ENCODE measurements at places on chromosomes 2 and 18.

- no peak for DNase-seq
These were observed 58.0 kb downstream of the TMEM163 start for GRCh38 chr2:134660626-134661402.

DNA sequence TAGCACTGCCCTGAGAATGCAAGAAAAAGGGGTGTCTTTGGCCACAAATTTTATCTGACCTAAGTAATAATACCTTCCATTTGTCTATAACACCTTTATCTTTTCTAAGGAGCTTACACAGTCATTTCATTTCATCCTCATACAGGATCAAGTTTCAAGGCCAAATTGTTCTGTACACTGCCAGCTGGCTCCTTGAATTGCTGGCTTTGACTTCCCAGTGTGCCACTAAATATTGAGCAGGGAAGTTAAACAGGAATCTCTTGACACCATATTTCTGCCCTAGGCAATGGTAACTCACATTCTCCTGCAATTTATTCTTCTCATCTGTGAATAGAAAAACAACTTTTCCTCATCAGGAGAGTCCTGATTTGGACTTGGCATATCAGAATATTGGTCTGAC is 195.1 kb upstream of the LRP1B start:
- DNase-seq, result no peak

GRCh38 chr2:136116813-136117390 is 1.0 kb downstream of the CXCR4 start:
- peak; percentile 21 for DNase-seq

DNA sequence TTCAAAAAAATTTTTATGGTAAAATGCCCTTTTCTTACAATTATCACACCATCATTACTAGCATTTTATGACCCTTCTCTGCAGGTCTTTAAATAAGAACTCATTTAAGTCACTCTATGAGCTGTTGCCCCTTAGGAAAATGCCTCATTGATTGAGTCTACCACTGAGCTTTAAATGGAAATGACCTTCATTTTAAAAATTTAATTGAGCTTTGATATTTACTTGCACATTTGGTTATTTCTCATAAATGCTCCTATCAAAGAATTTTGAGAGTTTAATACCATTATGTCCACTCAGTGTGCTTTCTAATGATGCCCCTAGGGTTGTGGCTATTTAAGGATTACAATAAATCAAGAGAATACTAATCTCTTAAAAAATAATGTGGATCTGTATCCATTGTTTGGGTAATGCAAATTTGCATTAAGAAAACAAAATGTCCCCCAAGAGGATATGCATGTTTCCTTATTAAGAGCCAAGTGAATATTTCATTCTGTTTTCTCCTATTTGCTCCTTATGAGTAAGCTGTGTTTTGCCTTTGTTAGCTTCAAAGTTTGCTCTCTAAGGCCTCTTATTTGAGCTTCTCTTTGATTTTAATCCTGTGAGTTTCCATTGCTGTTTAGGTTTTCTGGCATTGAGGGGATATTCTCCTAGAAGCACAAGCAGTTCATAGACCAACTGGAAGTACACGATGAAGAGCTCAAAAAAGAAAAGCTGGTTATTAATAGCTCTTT is 69.8 kb downstream of the CERS6 start:
- no peak for DNase-seq

- DNase-seq, result no peak
These were observed 154.1 kb upstream of the CDH19 start for GRCh38 chr18:66757946-66758345.

- no peak for DNase-seq
These were observed 176.6 kb upstream of the NRXN1 start for GRCh38 chr2:51208521-51208920.

DNA sequence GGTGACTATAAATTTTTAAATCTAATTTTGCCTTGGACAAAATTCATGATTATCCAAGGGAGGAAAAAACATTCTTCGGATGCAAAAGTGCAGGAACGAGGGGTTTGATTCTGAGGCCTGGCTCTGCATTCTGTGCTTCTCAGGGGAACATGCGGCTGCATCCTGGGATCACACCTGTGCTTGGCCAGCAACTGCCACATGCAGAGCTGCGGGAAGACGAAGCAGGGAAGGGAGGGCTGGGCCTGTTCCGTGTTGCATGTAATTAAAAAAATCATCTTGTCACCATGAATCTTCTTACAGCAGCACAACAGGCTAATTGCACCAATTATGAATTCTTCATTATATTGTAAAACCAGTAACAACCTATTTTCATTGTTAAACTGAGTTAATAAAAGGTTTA is 158.0 kb upstream of the ALKAL2 start:
- no peak for DNase-seq

GRCh38 chr2:37635504-37636380 is 35.7 kb downstream of the CDC42EP3 start:
- DNase-seq, result no peak

GRCh38 chr2:39947294-39948015 is 168.4 kb upstream of the THUMPD2 start:
- DNase-seq, result no peak

- DNase-seq, result no peak
These were observed 18.7 kb upstream of the COLEC12 start for GRCh38 chr18:519019-519879.

Data from HEK293T (cell line).